ENCODE measurements at places on chromosomes 16 and 17.
A peak's percentile ranks its signal among the peaks of the same experiment; 100 is the strongest.

- DNase-seq = peak; percentile 36
Measured at GRCh38 chr16:88923926-88924833, 52.8 kb downstream of the CBFA2T3 start.

GRCh38 chr17:16877099-16877498 lies 94.8 kb downstream of the TNFRSF13B start:
- no peak for DNase-seq

GRCh38 chr17:71392715-71393567 lies 727.9 kb upstream of the SOX9 start:
- peak; percentile 70 for DNase-seq

DNA sequence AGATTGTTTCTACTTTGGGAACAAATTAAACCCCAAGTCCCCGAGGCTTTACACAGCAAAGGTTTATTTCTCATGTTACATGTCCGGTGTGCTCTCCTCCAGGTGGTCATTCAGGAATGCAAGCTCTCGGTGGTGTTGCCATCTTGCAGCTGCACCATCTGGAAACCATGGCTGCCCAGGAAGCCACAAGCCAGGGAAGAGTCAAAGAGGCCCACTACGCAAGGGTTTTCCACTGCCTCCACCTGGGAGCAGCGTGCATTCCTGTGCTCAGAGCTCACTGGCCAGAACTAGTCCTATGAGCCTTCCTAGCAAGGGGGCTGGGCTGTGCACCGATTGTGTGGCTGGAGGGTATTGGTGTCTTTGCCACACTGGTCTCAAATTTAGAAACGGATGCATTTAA lies 128.8 kb upstream of the FOXF1 start:
- DNase-seq = no peak
